ENCODE measurements at places on chromosomes 2 and 18. TPM values are rescaled to one million over a fixed set of nuclear protein-coding genes. Genes with fewer than 3 reads are reported as not detected.

The RFTN2 gene
- 4.5 TPM for polyA plus RNA-seq

The RANBP2 gene
- polyA plus RNA-seq, result 44.5 TPM

DNA sequence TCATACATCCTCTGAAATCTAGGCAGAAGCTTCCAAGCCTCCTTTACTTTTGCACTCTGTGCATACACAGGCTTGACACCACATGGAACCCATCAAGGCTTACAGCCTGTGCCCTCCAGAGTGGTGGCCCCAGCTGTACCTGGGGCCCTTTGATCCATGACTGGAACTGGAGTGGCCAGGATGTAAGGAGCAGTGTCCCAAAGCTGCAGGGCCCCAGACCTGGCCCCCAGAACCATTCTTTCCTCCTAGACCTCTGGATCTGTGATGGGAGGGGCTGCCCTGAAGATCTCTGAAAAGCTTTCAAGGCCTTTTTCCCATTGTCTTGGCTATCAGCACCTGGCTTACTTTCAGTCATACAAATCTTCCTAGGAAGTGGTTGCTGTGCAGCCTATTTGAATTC, 63.1 kb upstream of the NOL4 start:
- H3K4me1 ChIP-seq, result no peaks in the 10 kb centered on the region
- no peak overlapping the region for H3K27ac ChIP-seq
- H3K27me3 ChIP-seq, result no peaks in the 10 kb centered on the region
- no peak overlapping the region for H3K4me3 ChIP-seq
- H3K36me3 ChIP-seq, result no peaks in the 10 kb centered on the region

DNA sequence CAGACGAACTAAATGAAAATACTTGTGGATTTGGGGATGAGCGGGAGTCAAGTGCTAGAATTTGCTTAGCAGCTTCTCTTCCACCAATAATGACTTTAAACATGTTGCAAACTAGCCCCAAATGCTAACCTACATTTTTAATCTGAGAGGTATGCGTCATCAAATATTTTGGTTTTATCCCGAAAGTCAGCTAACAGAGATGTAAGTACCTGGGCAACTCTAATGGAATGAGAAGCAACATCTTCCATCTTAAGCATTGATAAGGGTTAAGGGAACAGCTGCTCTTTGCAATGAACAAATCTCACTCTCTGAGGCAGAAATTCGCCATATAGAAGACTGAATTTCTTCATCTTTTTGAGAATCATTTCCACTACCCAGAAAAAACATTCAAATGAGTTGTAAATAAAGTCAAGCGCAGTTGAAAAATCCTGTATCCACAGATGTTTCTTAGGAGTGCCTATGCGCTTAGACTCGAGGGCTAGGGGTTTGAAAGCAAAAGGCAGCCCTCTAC, 926 bp upstream of the YPEL5 start:
- peak overlapping the region; percentile 74 for H3K27ac ChIP-seq
- H3K27me3 ChIP-seq, result no peaks in the 10 kb centered on the region
- peak overlapping the region; percentile 45 for H3K4me3 ChIP-seq
- peaks cover 10% of the 10 kb centered on the region for H3K4me1 ChIP-seq
- DNase-seq, result no peak

DNA sequence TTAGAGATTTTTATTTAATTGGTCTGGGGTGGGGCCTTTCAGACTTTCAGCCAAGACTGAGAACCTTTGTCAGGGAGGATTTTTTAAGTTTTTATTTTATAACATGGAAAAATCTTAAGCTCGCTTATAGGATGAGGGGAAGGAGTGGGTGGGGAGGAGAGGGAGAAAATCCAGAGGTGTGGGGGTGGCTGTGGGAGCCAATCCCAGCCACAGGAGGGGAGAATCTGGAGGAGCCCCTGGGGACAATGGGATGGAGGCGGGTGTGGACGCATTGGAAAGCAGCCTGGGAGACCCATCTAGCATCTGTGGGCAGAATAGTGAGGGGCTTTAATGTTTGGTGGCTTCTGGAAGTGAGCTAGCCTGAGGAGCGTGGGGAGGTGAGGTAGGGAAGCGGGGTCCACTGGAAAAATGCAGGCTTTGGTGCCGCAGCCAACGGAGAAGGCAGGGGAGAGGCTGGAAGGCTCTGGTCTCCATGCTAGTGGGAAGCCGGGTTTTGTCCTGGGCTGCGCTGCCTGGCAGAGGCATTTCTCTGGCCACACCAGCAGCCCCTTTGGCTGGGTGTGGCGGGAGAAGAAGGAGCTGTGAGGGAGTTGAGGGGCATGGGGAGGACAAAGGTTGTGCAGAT, 11.5 kb upstream of the INPP5D start:
- DNase-seq, result no peak
- H3K4me1 ChIP-seq, result no peaks in the 10 kb centered on the region
- no peaks in the 10 kb centered on the region for H3K36me3 ChIP-seq
- no peak overlapping the region for H3K4me3 ChIP-seq

- peaks cover 9% of the 10 kb centered on the region for H3K4me1 ChIP-seq
- H3K27me3 ChIP-seq, result no peaks in the 10 kb centered on the region
- no peaks in the 10 kb centered on the region for H3K36me3 ChIP-seq
- H3K27ac ChIP-seq, result no peak overlapping the region
- no peak overlapping the region for H3K4me3 ChIP-seq
These were observed 36.5 kb upstream of the B4GALT6 start for GRCh38 chr18:31720867-31721266.

DNA sequence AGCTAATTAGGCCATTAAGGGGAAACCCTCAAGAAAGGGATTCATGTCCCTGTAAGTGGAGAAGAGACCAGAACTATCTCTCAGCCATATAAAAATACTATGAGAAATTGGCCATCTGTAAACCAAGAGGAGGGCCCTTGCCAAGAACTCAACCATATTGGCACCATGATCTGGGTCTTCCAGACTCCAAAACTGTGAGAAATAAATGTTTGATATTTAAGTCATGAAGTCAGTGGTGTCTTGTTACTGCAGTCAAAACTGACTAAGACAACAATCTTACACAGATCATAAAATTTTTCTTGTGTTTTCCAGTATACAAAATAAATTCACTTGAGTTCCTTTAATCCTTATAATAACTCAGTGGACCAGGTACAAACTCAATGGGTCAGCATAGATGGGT, 589.8 kb upstream of the CDH2 start:
- H3K27ac ChIP-seq, result no peak overlapping the region
- no peaks in the 10 kb centered on the region for H3K4me1 ChIP-seq
- H3K36me3 ChIP-seq, result no peaks in the 10 kb centered on the region
- H3K27me3 ChIP-seq, result no peaks in the 10 kb centered on the region
- H3K4me3 ChIP-seq, result no peak overlapping the region

DNA sequence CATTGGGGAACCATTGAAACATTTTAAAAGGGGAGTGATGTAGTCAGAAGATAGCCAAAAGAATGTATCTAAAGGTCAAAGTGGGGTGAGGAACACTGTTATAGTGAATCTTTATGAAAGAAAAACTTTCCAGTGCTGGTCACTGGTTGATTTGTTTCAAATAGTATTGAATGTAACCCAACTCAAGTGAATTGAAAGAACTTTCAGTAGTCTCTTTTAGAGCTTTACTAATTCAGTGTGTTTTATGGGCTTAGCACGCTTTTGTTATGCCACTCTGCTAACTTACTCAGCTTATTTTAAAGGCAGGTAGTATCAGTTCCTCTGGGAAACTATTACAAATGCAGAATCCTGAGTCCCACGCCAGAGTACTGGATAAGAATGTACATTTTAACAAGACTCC, 57.3 kb downstream of the GTF2A1L start:
- no peak overlapping the region for H3K27ac ChIP-seq
- no peak overlapping the region for H3K4me3 ChIP-seq
- H3K4me1 ChIP-seq, result no peaks in the 10 kb centered on the region

DNA sequence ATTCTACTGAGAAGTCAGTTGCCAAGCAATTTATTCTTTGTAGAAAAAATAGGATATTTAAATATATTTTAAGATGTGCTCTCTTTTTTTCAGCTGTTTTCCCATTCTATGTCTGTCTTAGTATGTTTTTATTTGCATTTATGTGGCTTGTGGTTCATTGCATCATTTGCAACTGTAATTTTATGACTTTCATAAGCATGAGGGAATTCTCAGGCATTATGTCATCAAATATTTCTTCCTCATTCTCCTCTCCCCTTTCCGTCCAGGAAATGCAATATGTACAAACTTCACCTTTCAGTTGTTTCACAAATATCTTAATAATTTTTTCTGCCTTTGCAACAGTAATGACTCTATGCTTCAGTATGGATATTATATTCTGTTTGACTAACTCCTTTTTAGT, 560.2 kb upstream of the LRATD1 start:
- H3K36me3 ChIP-seq, result no peaks in the 10 kb centered on the region
- no peaks in the 10 kb centered on the region for H3K27me3 ChIP-seq
- H3K4me1 ChIP-seq, result no peaks in the 10 kb centered on the region

GRCh38 chr2:15031745-15032240, 399.3 kb downstream of the LRATD1 start:
- no peak overlapping the region for H3K27ac ChIP-seq
- no peaks in the 10 kb centered on the region for H3K27me3 ChIP-seq
- no peak overlapping the region for H3K4me3 ChIP-seq

DNA sequence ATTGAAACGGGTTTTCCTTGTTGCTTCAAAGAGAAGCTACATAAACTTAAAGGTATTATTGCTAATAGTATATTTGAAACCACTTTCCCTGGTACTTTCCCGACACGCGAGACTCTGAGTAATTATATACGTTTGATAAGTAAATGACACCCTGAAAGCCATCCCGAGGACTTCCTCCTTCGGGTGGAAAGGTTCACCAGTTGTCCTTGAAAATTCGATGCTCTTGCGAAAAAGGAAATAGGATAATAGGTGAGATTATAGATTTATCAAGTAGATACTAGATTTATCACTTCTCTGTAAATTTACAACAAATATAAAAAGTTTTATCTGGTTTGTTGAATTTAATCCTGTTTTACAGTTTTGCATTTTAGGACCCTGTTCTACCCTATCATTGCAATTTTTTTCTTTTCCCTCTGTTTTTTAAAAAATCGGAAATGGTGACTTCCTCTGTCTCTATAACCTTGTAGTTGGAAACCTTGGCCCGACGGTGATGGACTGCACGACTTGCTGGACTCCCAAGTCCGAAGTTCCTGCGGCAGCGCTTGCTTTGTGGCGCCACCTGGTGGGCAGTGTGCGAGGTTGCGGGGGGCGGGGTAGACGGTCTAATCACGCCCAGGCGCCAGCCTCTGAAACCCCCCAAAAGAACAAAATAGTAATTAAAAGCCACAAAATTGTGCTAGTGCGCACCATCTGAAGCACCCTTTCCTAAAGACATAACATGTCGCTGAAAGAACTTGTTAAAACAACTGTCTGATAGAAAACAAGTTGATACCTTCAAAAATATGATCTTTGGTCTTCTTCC, 972 bp upstream of the DLX2 start:
- no peak overlapping the region for H3K4me3 ChIP-seq
- H3K27me3 ChIP-seq, result peaks cover 99% of the 10 kb centered on the region
- no peak overlapping the region for H3K27ac ChIP-seq
- peak; percentile 71 for DNase-seq
- H3K4me1 ChIP-seq, result peaks cover 28% of the 10 kb centered on the region
- H3K36me3 ChIP-seq, result no peaks in the 10 kb centered on the region

DNA sequence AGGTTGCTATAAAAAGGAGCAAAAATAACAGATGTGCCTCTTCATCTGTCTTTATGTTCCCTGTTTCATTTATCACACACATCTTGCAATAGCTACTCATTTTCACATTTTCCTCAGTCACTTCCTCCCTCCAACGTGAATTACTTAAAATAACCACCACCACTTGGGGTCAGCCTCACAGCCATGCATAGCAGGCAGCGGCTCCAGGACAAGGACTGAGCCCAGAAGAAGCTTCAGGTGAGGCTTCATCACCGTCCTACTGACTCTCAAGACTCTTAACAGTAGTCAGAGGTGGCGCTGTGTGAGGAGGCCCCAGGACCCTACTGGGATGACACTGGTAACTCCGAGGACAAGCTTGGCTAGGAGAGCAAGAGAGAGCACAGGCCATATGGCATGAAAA, 15.5 kb upstream of the ST8SIA5 start:
- H3K36me3 ChIP-seq, result no peaks in the 10 kb centered on the region
- H3K4me3 ChIP-seq, result no peak overlapping the region
- no peak overlapping the region for H3K27ac ChIP-seq

- H3K27me3 ChIP-seq, result no peaks in the 10 kb centered on the region
- H3K4me3 ChIP-seq, result no peak overlapping the region
- no peak overlapping the region for H3K27ac ChIP-seq
- DNase-seq, result no peak
- no peaks in the 10 kb centered on the region for H3K36me3 ChIP-seq
These were observed 126.5 kb downstream of the DTNB start for GRCh38 chr2:25546852-25547251.

GRCh38 chr18:74115046-74115445, 32.6 kb downstream of the FBXO15 start:
- no peaks in the 10 kb centered on the region for H3K27me3 ChIP-seq
- H3K4me3 ChIP-seq, result no peak overlapping the region
- peak; percentile 24 for DNase-seq
- H3K27ac ChIP-seq, result peak overlapping the region; percentile 16
- no peaks in the 10 kb centered on the region for H3K36me3 ChIP-seq
- H3K4me1 ChIP-seq, result peaks cover 34% of the 10 kb centered on the region

- no peak overlapping the region for H3K27ac ChIP-seq
- H3K36me3 ChIP-seq, result no peaks in the 10 kb centered on the region
- H3K4me3 ChIP-seq, result no peak overlapping the region
- no peak for DNase-seq
- no peaks in the 10 kb centered on the region for H3K27me3 ChIP-seq
These were observed 748.7 kb upstream of the CHAC2 start for GRCh38 chr2:53018825-53019425.

DNA sequence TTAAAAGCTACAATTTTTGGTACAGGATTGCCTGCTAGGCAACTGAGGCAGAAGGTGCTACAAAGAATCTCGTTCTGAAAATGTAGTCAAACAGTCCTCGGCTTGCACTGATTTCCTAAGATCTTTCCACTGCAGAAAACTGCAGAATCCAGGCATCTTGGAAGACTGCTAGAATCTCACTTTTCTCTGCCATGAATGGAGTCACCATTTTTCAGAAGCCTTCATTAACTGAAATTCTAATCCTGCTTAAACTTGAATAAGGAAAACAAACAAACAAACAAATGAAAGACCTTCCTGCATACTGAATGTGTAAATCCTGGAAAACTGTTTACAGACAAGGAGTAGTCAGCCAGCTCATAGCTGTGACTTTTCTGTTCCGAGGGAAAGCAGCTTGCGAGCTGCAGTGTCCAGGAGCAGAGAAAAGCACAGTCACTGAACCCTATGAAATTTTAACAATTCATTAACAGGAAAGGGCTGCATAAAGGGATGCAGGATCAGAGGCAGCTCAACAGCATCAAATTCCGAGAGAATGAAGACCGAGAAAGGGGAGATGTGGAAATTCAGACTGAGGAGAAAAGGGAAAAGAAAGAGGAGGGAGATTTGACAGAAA, 210.5 kb upstream of the PIK3C3 start:
- no peak for DNase-seq
- no peak overlapping the region for H3K27ac ChIP-seq
- no peaks in the 10 kb centered on the region for H3K27me3 ChIP-seq

- H3K27ac ChIP-seq, result no peak overlapping the region
- no peak for DNase-seq
- no peaks in the 10 kb centered on the region for H3K4me1 ChIP-seq
- H3K36me3 ChIP-seq, result no peaks in the 10 kb centered on the region
These were observed 38.2 kb upstream of the LRPPRC start for GRCh38 chr2:44033947-44034346.
